Large intestine (tissue), 12 donors: ENCODE measurements at places on chromosomes 5 and 9.

GRCh38 chr5:151709109-151709735, 22.5 kb upstream of the SPARC start:
- DNase-seq, result no peak

- no peak for DNase-seq
These were observed 60.0 kb downstream of the C9orf50 start for GRCh38 chr9:129560881-129561306.

DNA sequence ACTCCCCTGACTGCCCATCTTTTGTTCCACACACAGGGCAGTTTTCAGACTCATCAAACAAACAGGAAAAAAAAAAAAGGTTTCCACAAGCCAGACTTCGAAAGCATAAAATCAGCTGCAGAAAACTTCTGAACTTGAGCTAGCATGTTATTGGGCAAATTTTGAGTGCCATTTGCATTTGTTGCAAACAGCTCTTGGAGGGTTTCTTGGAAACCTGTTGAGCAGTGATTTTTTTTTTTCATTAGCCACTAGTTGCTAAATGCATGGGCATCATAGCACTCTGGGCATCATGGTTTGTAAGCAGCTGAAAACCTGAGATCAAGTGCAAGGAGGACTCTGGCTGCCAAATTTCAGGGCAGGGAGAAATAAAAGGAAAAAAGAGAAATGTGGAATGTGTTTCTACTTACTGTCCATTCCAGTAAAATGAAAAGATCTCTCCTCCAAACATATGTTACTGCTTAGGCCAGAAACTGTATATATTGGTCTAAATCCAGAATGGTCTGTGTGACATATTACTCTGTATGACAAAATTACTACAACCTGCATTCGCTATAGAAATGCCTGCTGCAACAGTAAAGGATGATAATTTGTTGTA, 85.2 kb upstream of the SMIM23 start:
- no peak for DNase-seq

DNA sequence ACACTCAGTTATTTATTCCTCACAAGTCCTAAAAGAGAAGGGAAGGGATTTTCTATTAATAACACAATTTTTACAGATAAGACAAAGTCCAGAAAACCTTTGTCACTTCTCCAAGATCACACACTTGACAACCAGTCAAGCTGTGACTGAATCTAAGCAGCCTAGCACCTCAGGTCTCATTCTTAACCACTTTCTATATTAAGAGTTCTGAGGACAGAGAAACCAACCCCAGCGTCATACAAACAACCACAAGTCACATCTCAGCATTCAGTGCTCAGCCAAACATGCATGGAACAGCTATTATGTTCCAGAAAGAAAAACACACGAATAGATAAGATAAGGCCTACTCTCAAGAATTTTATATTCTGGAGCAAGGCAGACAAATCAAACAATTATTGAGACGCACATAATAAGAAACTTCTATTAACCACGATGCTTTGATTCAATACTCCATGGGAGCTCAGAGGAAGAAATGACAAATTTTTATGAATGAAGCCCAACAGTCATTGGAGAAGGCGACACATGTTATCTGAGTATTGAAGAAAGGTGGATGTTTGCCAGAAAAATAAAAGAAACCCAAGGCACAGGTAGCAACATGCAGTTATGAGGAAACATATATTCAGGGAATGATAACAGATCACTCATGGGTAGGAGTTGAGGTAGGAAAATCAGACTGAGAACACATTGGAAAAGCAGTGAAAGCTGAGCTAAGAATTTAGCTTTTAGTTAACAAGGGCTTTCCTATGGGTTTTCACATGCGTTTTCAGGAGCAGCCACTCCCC, 113.1 kb downstream of the HTR4 start:
- no peak for DNase-seq

DNA sequence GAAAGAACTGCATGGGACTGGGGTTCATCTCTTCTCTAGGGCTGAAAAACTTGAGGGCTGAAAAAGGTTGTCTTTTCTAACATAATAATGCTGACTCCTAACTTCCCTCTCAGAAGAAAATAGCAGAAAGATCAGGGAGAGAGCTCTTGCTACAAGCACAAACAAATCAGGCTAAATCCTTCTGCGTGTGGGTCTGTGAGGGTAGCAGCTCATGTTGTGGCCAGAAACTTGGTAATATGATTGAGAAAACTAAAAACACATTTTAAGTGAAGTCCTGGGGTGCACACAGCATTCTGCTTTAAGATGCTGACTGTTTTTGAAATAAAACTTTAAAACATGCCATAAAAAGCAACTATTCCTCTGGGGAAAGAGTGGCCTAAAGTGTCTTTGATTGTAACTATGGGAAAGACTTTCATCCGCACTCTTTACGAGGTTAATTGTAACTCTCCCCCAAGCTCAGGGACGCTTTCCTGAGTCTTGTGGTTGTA, 56.7 kb downstream of the SAXO1 start:
- no peak for DNase-seq

DNA sequence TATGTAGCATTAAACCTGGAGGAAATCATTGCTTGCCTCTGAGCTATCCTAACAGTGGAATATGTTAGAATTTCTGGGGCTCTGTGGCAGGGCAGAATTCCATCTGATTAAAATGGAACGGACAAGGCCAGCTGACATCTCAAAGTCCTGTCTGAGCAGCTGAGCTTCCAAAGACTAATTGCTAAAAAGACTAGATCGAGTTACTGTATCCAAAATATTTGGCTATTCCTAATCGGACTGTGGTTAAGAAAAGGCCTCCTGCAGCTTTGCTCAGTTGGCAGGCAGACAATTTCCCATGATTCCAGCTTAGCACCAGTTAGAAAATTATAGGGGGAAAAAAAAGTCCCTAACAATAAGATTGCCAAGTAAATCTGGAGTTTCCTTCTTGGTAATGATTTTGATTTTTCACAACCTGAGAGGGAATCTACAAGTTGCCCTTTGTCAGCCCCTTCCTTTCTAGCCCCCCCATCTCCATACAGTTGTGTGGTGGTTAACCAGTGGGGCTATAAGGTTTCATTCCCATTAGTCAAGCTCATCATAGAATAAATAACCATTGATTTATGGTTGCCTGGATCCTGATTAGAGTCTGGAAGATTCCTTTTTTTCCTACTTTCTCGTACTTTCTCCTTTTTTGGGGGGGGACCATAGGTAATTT, 26.4 kb downstream of the PTGR1 start:
- DNase-seq, result no peak

DNA sequence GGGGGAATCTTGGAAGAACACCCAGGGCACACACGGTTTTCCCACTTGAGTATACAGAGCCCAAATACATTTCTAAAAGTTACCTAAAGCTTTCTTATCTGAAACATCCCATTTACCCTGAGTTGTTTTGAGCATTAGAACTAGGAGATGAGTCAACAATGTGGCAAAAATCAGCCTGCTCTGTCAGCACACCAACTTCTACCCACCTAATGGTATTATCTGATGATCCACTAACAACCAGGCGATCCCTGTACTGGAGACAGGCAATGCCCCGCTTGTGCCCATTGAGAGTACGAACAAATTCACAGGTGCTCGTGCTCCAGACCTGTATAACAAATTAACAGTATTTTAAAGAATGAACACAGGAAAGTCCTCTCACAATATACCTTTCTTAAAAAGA, 87.0 kb downstream of the SMIM23 start:
- no peak for DNase-seq

DNA sequence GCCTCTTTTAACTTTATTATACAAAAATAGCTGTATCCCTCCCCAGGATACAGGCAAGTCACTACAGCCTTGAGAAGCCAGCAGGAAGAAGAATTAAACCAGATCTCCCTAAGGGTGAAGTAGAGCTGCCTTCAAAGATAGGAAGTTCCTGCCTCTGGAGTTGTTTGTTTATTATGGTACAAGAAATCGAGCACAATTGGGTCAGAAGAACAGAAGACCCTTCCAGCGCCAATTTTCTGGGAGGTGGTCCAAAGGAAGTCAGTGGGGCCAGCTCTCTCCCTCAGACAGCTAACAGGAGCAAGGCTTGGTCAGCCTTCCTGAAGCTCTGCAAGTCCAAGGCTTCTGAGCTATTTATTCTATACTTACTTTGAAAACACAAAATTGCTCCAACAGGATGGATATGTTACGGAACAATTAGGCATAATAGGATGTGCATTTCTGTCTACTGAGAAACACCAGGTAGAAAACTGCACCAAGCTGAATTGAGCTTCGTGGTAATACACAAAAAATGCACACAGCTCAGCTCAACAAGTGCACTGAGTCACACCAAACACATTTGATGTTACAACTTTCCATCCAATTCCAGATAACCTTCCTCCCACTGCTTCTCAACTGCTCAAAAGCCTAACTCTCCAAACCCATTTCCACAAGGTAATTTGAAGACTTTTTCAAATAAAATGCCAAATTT, 16.0 kb downstream of the SERINC5 start:
- no peak for DNase-seq

- DNase-seq, result no peak
These were observed 67.8 kb downstream of the PTCD2 start for GRCh38 chr5:72387985-72388384.

- no peak for DNase-seq
These were observed 25.6 kb downstream of the ANKRD55 start for GRCh38 chr5:56207537-56207936.

GRCh38 chr5:64165500-64166200, at the start of gene RNF180:
Gene RNF180 (plus strand): TSS chr5:64165843. CDS start chr5:64200808, 34,965 bp downstream.
- DNase-seq, result peak; percentile 79

GRCh38 chr5:78719504-78720219, 71.1 kb upstream of the LHFPL2 start:
- DNase-seq, result peak; percentile 57

GRCh38 chr5:151094030-151094851, 13.4 kb upstream of the TNIP1 start:
- DNase-seq, result no peak

GRCh38 chr5:58737671-58738070, 154.8 kb downstream of the RAB3C start:
- no peak for DNase-seq
